ENCODE measurements at places on chromosomes 2 and 18. TPM values are rescaled to one million over a fixed set of nuclear protein-coding genes. Genes with fewer than 3 reads are reported as not detected.

Gene DSG2
- total RNA-seq, result 34.4 TPM

Gene FAHD2B
- total RNA-seq, result 19.3 TPM

Gene RPL31
- total RNA-seq, result 649 TPM

Gene ST8SIA3
- 0.35 TPM for total RNA-seq

Gene TNFRSF11A
- 1.0 TPM for total RNA-seq

Gene CYP26B1
- total RNA-seq, result 7.0 TPM

Gene LOXHD1
- 0.48 TPM for total RNA-seq

Gene SMYD1
- total RNA-seq, result 295 TPM
